ENCODE measurements at places on chromosomes 3 and 15.

DNA sequence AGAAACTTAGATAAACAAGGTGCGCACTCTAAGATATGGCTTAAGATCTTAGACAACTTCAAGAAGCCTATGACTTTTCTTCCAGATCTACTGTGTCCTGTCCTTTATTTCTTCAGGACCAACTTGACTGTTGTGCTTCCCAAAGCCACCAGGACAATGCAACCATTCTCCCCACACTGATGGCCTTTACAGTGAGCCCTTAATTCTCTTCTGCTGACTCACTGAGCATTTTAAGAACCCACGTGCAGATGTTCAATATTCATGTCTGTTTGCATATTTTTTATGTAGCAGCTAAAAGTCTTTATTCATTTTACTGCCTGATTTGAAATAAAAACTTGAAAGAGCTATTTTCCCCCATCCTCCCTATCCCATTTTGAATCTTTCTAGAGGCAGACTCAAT is 103.3 kb upstream of the SLC2A2 start:
- DNase-seq, result no peak

DNA sequence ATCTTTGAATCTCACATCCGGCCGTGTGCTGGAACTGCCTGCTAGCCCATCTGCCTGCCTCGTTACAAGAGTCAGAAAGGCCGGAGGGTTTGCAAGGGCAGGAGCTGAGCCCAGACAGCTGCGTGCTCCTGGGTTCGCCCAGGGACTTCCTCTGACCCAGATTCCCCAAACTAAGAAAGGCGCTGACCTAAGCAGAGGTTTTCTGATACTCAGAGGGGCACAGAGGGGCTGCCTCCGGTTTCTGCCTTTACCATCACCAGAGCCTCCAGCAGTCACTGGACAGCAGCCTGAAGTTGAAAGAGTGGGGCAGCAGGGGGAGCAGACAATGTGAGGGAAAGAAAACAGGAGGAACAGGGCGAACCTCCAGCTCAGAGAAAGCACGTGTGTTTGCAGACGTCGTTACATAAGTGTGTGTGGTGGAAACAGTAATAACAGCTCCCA is 33.4 kb upstream of the RAD18 start:
- peak; percentile 11 for DNase-seq

DNA sequence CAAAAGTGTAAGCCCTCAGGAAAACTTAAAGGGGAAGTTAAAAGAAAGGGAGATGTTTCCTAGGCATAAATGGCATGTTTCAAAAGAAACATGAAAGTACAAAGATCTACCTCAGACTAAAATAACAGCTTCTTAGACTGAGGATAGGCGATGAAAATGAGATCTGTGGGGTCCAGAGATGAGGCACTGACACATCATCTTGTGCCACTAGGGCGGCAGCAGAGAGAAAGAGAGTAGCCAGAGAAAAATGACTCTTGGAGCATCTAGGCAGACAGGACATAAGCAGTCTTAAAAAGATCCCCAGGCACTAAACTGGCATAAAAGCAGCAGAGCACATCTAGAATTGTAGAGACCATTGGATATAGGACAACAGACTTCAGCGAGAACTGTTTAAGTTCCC is 42.5 kb upstream of the RFX7 start:
- no peak for DNase-seq

- no peak for DNase-seq
Observed at GRCh38 chr3:45198264-45199260, 27.5 kb downstream of the TMEM158 start.

DNA sequence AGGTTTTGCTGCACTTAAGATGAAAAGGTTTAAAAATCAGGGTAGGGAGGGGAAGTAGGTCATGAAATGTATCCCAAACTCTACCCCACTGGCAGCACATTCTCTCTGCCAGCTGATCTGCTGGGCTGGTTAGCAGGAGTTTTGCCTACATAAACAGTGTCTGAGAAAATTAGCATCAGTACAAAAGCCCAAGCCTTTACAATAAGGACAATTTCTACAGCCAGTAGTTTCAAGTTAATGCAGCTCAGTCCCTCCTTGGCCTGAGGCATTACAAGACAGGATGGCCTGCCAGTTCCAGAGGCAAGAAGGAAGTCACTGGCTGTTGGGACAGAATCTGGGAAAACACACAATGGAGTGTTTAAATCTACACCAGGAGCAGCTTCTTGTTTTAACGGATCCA is 32.8 kb downstream of the NCEH1 start:
- DNase-seq, result no peak

- no peak for DNase-seq
Observed at GRCh38 chr3:5061218-5061569, 60.9 kb upstream of the ARL8B start.
